ENCODE measurements at places on chromosomes 12 and 14. TPM values are rescaled to one million over a fixed set of nuclear protein-coding genes. Genes with fewer than 3 reads are reported as not detected.

CD4 gene
- total RNA-seq: 16.4 TPM

LARP4 gene
- 39.6 TPM for total RNA-seq

SMAGP gene
- 3.1 TPM for total RNA-seq

SMIM41 gene
- not detected for total RNA-seq

SIX4 gene
- total RNA-seq: 2.0 TPM

GPHN gene
- total RNA-seq: 18.0 TPM

CLEC1B gene
- not detected for total RNA-seq

LRCOL1 gene
- not detected for total RNA-seq

RNF212B gene
- not detected for total RNA-seq

TAS2R46 gene
- total RNA-seq: 2.4 TPM

Measured in subcutaneous adipose tissue (tissue), 4 donors.